ENCODE measurements at places on chromosomes 4 and X.

DNA sequence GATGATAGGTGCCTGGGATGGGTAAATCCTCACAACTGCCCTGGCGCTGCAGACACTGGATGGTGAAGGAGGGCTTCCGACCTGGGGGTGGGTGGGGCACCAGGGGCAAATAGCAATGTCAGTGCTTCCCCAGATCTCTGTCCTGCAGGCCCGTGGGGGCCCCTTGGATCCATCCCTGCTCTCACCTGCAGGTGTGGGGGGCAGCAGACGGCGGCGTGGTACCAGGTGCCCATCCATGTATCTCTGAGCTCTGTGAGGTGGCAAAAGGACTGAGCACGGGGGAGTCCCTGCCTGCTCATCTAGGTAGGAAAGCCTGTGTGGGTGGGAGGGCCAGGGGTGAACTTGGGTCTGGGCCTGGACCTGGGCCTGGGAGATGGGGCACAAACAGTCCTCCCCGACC lies 6.5 kb upstream of the SYP start:
- no peak for DNase-seq

- no peak for DNase-seq
These were observed 8.7 kb upstream of the TADA2B start for GRCh38 chr4:7034262-7035081.

GRCh38 chrX:130173190-130173895 lies 1.6 kb downstream of the RAB33A start:
- DNase-seq: no peak

GRCh38 chrX:46204721-46205422 lies 340.3 kb downstream of the ZNF674 start:
- no peak for DNase-seq

DNA sequence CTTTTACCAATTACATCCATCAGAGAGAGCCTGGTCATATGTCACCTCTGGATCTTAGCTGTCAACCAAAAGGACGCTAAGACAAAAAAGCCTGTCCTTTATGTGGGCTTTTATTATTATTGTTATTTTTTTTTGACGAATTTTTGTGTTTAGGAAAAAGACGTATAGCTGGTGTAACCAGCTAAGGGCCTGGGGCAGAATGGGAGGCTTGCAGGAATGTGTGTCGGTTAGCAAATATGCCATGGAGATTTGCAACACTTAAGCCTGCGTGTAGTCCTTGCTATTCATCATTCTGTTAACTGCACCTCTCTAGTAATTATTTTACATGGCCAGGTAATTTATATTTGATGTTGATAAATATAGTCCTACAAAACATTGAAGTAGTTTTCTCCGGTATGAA lies 93.5 kb downstream of the TACR3 start:
- DNase-seq: no peak

- DNase-seq: no peak
These were observed 136.5 kb downstream of the KDM6A start for GRCh38 chrX:45009371-45010000.

DNA sequence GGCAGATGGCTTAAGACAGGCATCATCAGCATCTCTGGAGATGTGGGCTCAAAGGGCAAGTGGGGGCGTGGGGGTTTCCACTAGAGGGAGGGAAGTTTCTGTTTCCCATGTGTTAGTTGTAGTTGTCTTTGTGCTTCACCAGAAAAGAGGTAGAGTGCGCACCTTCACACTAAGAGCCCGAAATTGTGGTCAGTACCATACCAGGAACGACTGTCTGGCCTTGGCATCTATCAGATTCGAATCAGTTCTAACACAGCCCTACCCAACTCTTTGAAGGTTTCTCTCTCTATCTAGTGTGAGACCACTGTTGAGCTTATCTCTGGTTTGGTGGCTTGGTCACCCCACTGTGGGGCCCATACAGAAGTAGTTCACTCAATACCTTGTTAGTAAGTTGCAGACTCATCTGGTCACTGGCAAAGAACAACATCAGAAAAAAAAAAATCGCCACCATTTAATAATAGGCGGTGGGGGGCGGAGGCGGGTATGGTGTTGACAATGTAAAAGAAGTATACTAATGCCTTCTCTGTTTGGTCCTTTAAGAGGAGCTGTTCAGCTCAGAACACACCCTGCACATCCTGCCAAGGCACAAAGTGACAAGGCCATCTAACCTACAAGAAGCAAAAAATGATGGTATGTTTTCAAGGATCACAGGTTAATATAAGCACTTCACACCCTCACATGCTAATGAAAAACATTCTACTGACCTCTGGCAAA lies 71.1 kb downstream of the NYX start:
- no peak for DNase-seq

GRCh38 chrX:29634516-29634915 lies 580.8 kb upstream of the MAGEB2 start:
- DNase-seq: no peak

GRCh38 chr4:113547487-113548042 lies 214.0 kb downstream of the CAMK2D start:
- DNase-seq: no peak

- DNase-seq: no peak
These were observed 14.1 kb downstream of the NOP14 start for GRCh38 chr4:2948895-2949781.

GRCh38 chr4:121950680-121951520 lies 960 bp downstream of the TRPC3 start:
- no peak for DNase-seq

- no peak for DNase-seq
These were observed 9.2 kb upstream of the MAML3 start for GRCh38 chr4:140163029-140163810.

GRCh38 chr4:186067757-186068385 lies 1.1 kb upstream of the TLR3 start:
- no peak for DNase-seq
